ENCODE measurements at places on chromosomes 16 and 17. TPM values are rescaled to one million over a fixed set of nuclear protein-coding genes. Genes with fewer than 3 reads are reported as not detected.

MYO18A gene
- 71.1 TPM for total RNA-seq

ACE gene
- total RNA-seq: 13.9 TPM

CNGB1 gene
- not detected for total RNA-seq

FBXO39 gene
- total RNA-seq: not detected

MYL4 gene
- not detected for total RNA-seq

NEURL4 gene
- total RNA-seq: 22.9 TPM

DNA sequence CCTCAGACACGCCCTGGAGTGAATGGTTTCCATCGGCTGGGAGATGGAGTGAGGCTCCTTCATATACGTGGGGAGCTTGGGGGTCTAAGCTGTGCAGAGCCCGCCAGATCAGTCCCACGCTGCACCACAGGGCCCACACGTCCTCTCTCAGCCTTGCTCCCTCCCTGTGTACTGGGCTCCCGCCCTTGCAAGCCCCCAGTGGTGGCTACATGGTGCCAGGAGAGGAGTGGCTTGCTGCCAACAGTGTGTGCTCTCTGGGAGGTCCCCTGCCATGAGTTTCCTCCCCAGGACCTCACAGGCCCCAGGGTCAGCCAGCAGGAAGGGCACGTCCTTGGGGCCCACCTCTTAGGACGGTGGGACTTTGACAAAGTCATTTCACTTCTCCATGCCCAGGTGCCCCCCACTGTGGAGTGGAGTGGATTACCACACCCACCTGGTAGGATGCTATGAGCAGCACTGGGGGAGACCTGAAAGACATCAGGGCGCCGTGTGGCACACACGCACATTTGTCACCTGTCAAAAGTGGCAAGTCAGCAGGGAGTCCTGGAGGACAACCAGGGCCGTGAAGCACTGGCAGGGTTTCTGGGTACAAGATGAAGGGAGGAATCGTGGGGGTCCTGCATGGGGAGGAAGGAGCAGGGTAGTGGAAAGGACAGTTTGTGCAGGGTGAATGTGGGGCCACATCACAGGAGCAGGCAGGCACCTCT lies 13.7 kb downstream of the SLC5A10 start:
- H3K4me3 ChIP-seq: no peak overlapping the region
- no peak overlapping the region for H3K27ac ChIP-seq
- no peaks in the 10 kb centered on the region for H3K36me3 ChIP-seq
- H3K4me1 ChIP-seq: no peaks in the 10 kb centered on the region
- no peak for DNase-seq
- H3K27me3 ChIP-seq: no peaks in the 10 kb centered on the region

- peaks cover 4% of the 10 kb centered on the region for H3K4me1 ChIP-seq
- no peak overlapping the region for H3K4me3 ChIP-seq
- H3K27ac ChIP-seq: no peak overlapping the region
- H3K27me3 ChIP-seq: peaks cover 27% of the 10 kb centered on the region
Measured at GRCh38 chr17:44969144-44969780, 1.2 kb upstream of the C1QL1 start.

- no peaks in the 10 kb centered on the region for H3K4me1 ChIP-seq
- no peak for DNase-seq
- no peak overlapping the region for H3K27ac ChIP-seq
- no peak overlapping the region for H3K4me3 ChIP-seq
- H3K36me3 ChIP-seq: no peaks in the 10 kb centered on the region
- H3K27me3 ChIP-seq: no peaks in the 10 kb centered on the region
Measured at GRCh38 chr17:63314761-63315160, 131.3 kb downstream of the CYB561 start.

DNA sequence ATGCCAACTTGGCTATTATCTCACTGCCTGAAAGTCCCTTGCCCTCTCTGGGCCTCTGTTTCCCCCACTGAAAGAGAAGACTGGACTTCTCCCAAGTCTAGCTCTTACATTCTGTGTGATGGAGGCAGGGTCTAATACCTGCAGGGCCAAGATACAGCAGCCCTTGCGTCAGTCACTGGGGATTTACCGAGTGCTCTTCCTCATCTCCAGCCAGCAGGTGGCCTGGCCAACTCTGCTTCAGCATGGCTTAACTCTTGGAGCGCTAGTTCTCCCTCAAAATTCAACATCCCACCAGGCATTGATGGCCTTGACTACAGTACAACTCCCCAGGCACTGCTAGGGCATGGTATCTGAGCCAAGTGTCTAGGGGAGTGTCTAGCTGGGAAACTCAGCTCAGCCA lies 19.9 kb upstream of the MTMR4 start:
- H3K27ac ChIP-seq: no peak overlapping the region
- H3K36me3 ChIP-seq: no peaks in the 10 kb centered on the region
- no peak overlapping the region for H3K4me3 ChIP-seq
- no peak for DNase-seq
- H3K27me3 ChIP-seq: no peaks in the 10 kb centered on the region
- no peaks in the 10 kb centered on the region for H3K4me1 ChIP-seq

- no peaks in the 10 kb centered on the region for H3K4me1 ChIP-seq
- H3K36me3 ChIP-seq: no peaks in the 10 kb centered on the region
- DNase-seq: no peak
Measured at GRCh38 chr17:17159571-17159970, 46.6 kb downstream of the PLD6 start.

DNA sequence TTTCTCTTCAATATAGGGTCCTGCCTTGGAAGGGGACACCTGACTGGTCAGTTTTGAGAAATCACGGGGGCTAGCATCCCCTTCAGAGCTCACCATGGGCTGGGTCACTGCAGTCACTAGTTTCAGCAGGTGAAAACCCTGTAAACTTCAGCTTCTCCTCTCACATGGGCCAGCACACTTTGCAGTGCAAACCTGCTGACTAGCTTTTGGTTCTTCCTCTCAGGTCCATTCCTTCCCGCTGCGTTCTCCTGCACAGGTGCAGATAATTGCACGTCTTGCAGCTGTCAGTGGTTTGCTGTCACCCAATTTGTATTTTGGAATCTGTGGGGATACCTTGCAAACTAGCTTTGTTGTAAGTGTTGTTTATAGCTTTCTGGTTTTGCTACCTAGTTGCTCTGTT lies 95.1 kb downstream of the LYRM1 start:
- H3K36me3 ChIP-seq: no peaks in the 10 kb centered on the region
- H3K4me3 ChIP-seq: no peak overlapping the region
- no peak overlapping the region for H3K27ac ChIP-seq
- no peak for DNase-seq

- no peaks in the 10 kb centered on the region for H3K36me3 ChIP-seq
- no peak overlapping the region for H3K4me3 ChIP-seq
- no peak for DNase-seq
- no peak overlapping the region for H3K27ac ChIP-seq
- H3K4me1 ChIP-seq: no peaks in the 10 kb centered on the region
- no peaks in the 10 kb centered on the region for H3K27me3 ChIP-seq
Measured at GRCh38 chr17:35011671-35012216, 31.4 kb downstream of the LIG3 start.

DNA sequence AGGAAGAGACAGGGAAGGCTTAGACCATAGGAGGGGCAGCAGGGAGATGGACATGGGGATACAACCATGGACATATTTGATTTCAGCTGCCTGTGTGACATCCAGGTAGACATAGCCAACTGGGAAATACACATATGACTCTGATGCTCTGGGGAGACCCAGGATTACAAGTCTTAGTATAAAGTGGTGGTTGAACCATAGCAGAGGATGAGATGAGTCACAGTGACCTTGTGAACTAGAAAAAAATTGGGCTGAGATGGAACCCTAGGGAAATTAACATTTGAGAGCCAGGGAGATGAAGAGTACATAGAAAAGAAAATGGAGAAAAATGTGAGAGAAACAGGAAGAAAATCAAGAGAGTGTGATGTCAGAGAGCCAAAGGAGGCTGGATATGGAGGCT lies 10.2 kb downstream of the MARCHF10 start:
- no peak for DNase-seq
- no peaks in the 10 kb centered on the region for H3K27me3 ChIP-seq
- no peaks in the 10 kb centered on the region for H3K36me3 ChIP-seq
- no peak overlapping the region for H3K4me3 ChIP-seq
- no peak overlapping the region for H3K27ac ChIP-seq
- no peaks in the 10 kb centered on the region for H3K4me1 ChIP-seq
